ENCODE measurements at places on chromosomes 4 and X.

GRCh38 chr4:93373893-93374860, 454.4 kb upstream of the ATOH1 start:
- DNase-seq: no peak

DNA sequence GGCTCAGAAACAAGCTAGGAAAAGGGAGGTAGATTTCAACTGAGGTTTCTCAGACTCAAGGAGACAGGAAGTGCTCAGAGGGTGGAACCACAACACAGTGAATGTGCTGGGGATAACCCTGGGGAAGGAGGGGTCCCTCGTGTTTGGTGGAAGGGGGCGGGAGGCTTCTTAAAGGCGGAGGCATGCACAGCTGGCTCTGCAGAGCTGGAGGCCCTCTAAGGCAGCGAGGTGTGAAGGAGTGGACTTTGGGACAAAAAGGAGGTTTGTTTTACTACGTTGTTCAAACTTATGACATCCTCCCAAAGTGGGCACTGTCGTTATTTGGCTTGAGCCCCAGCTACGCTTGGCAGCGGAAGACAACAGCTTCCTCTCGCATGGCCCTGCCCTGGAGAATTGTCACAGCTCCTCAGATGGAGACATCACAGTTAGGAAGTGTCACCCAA, 21.7 kb upstream of the MTM1 start:
- DNase-seq: no peak

DNA sequence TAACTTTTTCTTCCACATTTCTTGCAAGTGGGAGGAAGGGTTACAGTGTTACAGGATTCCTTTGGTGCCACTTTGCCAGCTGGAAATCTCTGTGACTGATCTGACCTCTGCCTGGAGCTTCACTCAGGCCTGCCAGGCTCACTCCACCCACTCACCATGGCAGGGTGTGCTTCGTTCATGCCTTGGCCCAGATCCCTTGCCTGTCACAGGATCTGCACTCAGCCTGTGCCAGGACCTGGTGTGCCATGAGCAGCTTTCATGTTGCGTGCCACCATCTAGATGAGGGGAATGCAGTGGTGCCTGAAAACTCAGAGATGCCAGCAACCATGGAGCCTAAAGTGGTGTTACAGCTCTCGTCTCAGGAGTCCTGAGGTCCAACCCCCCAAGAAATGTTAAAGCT, 2596.4 kb downstream of the PCDH7 start:
- DNase-seq: no peak

GRCh38 chr4:54368281-54369265, 139.5 kb downstream of the PDGFRA start:
- DNase-seq: no peak

DNA sequence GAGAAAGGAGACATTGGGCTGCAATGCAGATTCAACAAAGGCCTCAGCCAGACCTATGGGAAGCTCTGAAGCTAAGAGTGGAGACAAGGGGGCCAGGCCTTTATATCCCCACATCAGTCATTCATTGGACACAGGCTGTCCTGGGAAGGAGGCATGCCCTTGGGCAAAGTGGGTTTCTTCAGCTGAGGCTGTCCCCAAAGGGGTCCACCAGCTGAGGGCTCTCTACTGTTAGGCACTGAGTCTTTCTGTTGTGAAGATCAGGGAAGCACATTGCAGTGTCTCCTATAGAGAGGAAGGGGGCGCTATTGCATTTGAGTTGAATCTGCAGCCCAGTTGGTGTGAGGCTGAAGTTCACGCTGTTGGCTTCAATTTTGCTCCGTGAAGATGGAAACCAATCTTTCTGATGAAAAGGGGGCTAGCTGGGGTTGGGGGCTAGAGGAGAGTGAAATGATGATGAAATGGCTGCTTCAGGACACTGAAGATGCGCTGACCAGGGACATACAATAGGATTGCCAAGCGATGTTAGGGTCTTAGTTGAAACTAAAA, 48.0 kb downstream of the SLC25A5 start:
- peak; percentile 57 for DNase-seq

DNA sequence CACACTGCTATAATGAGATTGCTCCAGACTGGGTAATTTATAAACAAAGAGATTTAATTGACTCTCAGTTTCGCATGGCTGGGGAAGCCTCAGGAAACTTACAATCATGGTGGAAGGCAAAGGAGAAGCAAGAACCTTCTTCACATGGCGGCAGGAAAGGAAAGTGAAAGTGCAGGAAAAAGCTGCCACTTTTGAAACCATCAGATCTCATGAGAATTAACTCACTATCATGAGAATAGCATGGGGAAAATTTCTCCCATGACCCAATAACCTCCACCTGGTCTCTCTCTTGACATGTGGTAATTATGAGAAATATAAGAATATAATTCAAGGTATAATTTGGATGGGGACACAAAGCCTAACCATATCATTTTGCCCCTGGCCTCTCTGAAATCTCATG, 884.2 kb downstream of the GLUD2 start:
- no peak for DNase-seq

DNA sequence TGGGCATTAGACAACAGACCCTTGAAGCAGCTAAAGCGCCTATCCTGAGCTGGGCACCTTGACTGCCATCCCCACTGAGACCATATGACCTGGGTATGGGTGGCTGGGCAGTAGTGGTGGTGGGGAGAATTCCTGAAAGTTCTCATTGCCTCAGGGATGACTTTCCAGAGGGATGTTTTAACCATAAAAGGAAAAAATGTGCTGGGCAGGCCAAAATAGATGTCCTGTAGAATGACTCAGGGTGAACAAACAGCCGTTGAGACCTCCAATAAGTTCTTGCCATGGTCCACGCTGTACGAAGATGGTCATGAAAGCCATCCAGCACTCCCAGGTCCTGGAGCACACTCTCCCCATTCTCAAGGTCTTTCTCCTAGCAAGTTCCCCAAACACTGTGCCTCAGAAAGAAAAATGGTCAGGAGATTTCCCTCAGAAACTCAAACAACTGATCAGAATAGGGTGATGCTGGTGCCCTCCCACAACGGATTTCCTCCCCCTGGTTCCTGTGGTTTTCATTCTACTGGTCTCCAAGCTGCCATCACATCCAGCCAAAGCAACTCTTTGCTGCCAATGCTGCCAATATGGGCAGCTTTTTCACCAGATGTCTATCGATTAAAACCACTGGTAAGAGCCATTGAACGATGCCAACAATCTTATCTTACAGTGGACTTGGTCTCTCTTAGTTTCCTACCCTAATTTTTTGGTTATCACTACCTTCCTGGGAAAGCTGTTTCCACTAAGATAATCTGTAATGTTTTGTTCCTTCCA, 11.2 kb downstream of the CDKN2AIP start:
- no peak for DNase-seq

DNA sequence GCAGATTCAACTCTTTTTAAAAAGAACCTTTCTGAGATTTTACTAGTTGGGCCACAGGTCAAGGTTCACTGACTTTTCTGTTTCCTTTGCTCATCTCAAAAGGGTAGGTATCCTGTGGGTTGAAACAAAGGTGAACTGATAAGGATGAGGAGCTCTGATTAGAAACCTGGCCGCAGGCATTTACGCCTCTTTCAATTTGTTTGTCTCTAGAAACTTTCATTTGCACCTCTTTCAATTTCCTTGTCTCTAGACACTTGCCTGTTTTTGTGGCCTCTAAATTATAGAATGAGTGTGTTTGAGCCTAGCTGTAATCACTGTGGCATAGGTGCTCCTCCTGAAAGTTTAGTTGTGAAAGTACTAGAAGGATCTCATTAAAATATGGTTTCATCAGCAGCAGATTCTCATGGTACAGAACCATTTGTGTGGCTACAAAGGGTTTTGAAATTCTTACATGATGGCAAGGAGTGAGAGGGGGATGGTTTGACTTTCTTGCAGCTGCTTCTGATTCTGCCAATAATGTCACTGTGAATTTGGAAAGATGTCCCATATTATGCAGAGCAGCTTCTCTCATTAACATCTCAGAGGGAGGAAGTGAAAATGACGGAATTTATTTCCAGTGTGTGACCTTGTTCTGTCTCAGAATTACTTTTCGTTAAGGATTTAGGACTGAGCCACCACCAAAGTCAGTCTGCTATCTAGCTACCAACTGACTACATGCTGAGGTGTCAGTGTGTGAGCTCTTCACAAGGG, 142.2 kb downstream of the SH2D1A start:
- no peak for DNase-seq

DNA sequence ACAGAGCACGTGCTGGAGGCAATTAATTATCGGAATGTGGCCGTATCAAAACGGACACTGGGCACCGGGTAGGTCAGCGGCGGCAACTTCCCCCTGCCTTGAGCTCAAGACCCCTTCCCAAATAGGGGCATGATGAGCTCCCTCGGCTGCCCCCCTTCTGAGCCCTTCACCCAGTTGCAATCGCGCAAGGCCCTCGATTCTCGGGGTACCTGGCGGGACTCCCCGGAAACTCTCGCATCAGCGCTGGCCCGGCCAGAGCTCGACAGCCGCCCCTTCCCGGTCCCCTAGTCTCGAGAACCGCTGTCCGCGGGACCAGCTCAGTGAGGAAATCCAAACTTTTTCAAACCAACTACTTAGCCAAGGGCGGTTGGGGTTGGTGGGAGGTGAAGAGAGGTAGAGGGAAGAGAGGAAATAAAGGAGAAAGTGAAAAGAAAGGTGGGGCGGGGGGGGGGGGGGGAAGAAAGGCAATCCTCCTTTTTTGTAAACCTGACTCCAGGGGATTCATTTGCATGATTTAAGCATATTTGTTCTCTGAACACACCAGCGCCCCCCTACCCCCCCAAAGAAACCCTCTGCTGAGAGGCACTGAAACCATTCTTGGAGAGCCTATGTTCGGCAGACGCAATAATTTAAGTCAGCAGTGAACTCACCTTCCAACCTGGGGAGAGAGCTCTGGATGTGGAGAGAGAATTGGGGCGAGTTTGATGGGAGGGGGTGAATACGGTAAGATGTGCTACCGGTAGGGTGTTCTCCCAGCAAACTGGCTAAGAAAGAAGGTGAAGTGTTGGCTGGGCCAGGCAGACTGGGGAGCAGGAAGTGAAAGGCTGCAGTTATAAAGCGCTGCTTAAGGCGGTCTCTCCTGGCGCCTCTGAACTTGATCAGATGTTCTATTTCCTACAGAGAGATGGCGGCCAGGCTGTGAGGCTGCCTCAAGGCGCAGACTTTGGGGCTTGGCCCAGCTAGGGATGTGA, 2.0 kb upstream of the ZIC3 start:
- no peak for DNase-seq

DNA sequence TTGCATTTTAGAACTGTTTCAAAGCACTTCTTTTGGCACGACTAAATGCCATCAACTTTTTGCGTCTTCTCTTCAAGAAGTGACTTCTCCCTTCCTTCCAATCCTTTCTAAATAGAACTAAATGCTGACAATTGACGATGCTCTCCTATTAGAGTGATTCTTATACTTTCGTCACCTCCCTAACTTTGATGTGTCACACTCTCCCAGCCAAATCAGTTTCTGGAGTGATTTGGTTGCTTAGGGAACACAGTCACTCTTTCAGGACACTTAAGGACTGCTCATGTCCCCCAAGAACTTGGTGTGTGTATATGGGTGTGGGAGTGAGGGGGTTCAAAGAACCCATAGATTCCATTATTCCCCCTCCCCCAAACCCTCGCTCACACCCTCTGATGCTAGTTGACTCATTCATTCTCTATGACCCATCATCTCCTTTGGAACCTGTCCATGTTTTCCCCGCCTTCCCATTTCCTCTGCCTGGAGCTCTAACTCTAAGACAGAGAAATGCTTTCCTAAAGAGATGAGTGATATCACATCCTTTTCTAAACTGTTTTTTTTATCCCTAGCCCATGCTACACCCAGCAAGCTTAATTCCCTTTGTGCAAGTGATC, 26.8 kb upstream of the AREG start:
- peak; percentile 59 for DNase-seq

GRCh38 chrX:69093960-69094871, 71.0 kb downstream of the PJA1 start:
- DNase-seq: peak; percentile 18

DNA sequence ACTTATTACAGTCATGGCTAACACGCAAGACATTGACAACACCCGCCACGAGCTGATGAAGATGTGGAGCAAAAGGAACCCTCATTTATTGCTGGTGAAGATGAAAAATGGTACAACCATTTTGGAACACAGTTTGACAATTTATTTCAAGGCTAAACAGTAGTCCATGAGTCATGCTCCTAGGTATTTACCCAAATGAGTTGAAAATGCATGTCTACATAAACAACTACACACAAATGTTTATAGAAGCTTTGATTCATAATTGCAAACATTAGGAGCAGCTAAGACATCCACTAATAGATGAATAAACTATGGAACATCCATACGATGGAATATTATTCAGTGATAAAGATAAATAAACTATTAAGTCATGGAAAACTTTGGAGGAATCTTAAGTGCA, 580.1 kb downstream of the RAPGEF2 start:
- DNase-seq: no peak

DNA sequence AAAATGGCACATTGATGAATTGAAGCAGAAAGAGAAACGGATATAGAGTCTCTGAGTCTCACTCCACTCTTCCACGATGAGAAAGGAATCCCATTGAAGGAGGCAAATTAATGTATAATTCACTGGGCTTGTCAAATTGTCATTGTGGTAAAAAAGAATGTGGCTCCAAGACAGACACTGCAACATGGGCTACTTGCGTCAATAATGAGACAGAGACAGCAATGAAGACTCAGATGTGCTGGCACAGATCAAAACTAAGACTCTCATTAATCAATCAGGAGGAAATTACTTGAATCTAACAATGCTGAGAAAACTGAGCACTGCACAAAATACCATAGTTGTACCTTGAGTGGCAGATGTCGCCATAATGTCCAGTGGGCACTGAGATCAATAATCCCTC, 1485.5 kb downstream of the TECRL start:
- no peak for DNase-seq

DNA sequence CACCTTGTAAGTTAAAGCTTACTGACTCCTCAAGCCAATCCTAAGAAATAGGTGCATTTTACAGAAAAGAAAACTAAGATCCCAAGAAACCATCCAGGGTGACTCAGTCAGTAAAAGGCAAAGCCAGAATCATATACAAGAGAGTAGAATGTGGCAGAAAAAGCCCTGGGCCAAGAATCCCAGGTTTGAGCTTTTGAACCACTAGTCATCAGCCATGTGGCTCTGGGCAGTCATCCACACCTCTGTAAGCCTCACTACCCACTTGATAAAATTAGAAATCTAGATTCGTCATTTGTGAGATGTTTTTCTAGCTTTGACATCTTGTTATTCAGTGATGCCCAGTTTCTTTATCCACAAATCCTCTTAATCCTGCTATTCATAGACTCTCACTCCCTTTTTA, 122.2 kb upstream of the PDE5A start:
- no peak for DNase-seq

- DNase-seq: no peak
Observed at GRCh38 chrX:24983931-24984330, 31.8 kb downstream of the ARX start.
